ENCODE measurements at places on chromosomes 7 and 10.

- no peak for DNase-seq
Measured at GRCh38 chr10:75658915-75659314, 227.5 kb downstream of the LRMDA start.

DNA sequence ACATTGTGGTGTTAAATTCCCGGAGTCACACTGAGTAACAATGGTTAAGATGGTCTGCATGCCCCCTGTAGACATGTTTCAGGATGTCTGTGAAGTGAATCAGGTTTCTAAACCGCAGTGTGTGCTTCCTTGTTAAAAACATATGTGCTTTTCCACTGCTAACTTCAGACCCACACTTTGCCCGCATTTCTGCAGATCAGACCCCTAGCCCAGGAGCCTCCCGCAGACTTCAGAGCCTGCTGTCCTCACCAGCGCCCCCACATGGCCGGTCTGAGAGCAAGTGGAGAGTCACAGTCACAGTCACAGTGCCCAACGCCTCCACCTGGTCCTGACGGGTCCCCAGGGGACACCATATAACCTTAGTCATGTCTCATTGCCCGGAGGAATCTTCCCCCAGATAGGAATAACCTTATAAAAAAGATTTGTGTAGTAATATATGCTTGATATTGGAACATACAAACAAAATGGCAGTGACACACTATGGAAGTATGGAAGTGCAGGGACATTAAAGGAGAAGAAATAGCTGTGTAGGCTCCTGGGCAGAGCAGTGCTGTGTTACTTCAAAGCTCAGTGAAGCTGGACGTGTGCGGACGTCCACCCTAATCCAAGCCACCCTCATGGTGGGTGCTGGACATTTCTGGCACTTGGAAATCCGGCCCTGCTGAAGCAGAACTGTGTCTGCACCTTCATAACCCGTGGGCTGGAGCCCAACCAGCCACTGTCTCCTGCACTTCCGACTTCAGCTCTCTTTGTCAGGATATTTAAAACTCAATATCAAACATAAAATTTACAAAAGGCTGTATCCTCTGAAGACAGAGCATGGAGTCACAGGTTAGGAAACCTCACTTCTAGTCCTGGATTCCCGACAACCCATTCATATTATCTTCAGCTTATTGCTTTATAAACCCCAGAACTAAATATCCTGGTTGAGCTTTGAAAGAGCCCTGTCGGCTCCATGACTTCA, 29.0 kb downstream of the GSTO2 start:
- DNase-seq: no peak

DNA sequence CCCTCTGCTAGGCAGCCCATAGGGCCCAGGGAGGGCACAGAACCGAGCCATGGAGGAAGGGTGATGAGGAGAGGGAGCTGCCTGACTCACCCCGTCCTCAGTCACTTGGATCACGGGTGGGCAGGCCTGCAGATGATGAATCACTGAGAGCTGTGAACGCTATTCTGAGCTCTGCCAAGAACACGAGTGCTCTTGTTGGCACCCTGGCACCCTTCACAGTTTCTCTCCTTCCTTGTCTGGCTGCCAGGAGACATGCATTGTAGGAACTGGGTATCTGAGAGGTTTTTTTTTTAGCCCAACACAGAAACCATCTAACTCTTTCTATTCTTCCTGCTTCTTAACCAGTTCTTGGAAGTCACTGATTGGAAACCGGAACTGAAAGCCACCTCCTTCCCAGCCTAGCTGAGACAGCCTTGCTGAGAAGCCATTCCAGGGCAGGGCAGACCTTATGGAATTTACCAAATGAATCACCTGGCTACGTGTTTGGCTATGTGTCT, 82.1 kb downstream of the SLC37A3 start:
- DNase-seq: no peak

GRCh38 chr10:2917926-2918325, 149.4 kb upstream of the PFKP start:
- DNase-seq: no peak

DNA sequence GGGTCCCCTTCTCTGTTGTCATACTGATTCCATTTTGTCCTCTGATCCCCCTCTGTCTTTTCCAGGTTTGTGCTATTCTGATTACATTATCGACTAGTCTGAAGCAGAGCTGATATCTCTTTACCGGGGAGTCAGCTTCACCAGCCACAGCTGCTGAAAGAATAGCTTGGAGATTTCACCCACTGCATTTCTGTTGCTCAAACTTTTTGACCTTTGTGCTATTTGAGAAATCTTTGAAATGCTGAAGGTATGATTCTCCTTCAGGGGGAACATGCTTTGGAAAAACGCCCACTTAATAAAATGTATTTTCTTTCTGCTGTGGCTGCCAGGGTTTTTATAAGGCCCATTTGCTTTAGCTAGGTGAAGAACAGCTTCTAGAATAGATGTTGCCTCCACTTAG, 197.8 kb upstream of the TCF7L2 start:
- no peak for DNase-seq

GRCh38 chr10:129741280-129741977, 222.6 kb downstream of the EBF3 start:
- DNase-seq: no peak

DNA sequence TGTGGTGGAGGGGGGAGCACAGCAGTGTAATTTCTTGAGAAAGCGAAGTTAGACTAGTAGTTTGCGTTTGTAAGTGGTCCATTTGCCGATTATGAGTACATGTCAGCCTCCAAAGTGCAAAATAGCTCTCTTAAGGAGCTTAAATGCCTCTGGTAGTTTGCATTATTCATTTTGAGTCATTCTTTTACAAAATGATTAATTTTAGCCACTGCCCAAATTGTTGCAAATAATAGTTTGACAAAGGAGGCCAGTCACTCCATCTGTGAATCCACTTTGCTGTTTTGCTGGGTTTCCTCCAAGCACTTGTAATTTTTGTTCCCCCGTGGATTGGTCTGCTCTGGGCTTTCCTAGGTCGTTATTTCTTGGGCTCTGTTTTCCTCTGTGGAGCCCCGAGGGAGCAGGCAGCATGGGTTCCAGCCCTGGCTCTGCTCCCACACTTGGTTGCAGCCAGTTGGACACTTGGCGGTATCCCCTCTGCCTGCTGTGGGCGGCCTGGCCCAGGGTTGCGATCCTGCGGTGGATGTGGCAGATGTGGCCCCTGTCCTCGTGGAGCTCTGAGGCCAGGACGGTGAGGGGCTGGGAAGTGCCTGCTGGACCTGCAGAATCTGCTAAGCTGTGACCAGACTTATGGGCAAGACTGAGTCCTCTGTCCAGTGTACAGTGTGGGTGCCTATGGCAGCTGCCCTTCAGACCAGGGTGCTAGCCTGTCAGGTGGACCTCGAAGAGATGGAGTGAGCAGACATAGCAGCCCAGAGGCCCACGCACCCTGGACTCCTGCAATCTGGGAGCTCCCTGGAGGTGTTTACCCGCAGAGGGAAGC, 129.1 kb upstream of the BTBD16 start:
- no peak for DNase-seq

All from naive thymus-derived CD8-positive, alpha-beta T cell (primary cell).